ENCODE measurements at places on chromosomes 5 and 9.

DNA sequence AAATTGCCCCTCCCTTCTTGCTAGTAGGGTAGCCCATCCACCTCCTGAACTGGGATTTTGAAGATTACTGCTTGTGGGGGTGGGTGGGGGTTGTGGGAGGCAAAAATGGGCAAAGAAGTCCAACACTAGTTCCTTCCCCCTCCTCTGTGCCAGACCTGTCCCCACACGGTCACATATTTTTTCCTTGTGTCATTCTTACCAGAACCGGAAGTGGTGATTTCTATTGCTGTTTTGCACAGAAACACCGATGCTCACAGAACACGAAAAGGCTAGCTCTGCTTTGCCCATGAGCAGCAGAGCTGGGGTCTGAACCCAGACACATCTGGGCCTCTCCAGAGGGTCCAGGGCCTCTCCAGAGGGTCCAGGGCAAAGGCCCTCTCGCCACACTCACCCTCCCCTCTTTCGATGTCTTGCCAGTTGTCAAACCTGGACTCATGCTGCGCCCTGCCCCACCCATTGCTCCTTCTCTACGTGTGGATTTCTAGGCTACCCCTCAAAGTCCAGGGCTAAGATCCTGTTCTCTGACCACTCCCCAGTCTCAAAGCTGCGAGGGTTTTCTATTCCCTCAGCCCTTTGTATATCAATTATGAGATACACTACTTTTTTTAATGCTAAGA is 264.4 kb upstream of the MSX2 start:
- DNase-seq = no peak

DNA sequence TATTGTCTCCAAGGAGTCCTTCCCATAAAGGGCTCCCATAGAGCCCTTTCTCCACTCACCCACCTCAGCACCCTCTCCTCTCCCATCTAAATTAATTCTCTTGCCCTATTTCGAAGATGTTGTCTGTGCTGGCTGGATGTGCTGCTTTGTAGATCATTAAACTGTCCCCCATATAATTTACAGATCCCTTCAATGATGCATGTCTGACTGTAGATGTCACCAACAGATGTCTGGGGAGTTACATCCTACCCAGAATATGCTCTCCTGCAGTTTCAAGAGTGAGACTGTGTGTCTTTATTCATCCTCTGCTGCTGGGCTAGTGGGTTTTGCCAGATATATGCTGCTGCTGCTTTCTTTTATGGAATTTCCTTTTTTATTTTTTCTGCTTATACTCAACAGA is 351.2 kb downstream of the MLLT3 start:
- DNase-seq = no peak

DNA sequence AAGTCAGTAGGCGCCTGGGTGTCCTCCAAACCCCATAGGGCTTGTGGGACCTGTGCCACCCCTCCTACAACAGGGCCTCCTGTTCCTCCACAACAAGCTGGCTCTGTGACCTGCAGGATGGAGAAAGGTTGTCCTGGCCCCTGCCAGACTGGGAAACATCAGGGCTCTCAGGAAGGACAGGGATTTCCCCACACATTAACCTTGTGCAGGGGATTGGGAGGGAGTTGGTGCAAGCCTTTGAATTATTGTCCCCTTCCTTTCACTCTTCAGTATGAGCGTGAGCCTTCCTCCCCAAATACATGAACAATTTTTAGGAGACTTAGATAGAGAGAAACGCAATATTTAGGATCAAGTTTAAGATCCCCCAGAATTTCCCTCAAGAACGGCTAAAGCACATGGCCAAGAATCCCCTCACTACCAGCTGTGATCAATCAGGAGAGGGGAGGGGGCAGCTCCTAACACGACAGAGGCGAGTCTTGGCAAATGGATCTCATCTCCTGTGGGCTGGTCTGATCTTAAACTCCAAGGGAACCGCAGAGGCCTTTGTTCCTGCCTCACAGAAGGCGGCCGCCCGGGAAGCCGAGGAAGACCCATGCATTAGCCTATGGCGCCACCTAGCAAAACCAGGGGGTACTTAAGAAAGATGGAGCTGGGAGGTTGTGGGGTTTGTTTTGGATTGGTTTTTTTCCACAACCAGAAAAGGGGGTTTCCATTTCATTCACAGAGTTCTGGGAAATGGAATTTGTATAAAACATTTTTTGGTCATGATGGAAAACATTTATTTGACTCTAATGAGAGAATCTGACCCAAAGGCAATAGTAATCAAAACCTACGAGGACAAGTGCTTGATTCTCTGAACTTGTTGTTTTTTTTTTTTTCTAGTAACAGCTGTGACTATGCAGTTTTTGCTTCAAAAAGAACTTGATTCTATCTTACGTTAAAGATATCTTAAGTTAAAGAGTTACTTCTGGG is 36.1 kb upstream of the OSMR start:
- peak; percentile 88 for DNase-seq

GRCh38 chr9:87674565-87675299 is 51.2 kb upstream of the CTSL start:
- no peak for DNase-seq

- DNase-seq = no peak
Measured at GRCh38 chr9:91741522-91741921, 208.5 kb downstream of the ROR2 start.

DNA sequence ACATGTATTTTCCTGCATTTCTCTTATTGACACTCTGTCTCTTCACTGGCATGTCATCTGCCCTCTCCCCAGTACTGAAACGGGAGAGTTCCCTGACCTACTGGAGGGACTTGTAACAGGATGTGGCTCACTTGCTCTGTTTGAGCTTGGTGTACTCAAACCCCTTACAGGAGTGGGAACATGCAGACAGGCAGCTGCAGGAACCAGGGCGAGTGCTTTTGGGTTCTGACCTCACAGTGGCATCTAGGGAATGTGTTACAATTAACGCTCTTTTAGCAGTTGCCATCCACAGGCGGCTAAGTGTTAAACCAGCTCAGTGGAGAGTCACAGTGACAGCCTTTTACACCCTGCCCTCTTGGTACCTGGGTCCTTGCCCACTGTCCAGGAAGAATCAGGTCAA is 300.3 kb upstream of the GRAMD2B start:
- DNase-seq = no peak

DNA sequence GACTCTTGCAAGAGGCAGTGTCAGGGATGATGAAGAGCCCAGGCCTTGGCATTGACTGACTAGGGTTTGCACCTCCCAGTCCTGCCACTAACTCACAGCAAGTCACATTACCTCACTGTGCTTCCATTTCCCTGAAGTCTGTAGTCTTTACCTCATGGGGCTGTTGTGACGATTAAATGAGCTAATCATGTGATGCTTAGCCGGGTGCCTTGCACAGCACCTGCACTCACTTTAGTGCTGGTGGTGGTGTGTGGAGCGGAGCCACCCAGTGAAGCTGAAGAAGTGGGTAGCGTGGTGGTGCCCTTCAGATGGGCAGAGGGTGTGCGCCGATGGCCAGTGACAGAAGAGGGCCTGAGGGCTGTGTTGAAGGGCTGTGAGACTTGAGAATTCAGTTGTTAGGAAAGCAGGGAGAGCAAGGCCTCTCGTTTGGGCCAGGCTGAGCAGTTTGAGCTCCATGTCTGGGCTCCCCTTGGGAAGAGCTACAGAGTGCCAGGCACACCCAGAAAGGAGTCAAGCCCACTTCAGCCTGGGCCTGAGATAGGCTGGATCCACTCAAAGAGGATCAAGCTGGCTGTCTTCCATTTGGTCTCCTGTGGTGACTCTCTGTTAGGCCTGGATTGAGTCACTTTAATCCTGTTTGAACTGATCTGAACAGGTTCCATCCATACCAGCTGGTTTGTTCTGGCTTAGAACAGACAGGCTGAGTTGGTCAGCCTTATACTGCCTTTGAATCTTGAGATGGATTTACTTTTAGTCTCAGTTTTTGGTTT is 42.5 kb downstream of the RALGPS1 start:
- DNase-seq = no peak

GRCh38 chr9:71403106-71403505 is 281.7 kb upstream of the TRPM3 start:
- no peak for DNase-seq

DNA sequence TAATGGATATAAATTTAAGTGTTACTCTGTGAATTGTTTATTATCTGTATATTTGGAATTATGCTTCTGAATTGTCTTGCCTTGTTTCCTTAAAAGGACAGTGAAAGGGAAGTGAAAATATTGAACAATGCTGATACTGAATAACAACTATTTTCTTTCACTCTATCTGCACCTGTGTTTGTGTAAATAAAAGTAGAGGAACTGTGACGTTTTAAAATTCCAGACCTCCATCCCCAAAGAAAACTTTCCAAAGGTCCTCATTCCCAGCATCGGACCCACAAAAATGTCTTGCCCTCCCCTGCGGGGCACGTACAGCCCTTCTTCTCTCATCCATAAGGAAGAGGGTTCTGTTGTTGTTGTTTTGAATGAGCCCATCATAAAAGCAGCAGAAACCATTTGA is 100.0 kb downstream of the NLN start:
- no peak for DNase-seq

GRCh38 chr5:25414742-25415141 is 770.0 kb upstream of the CDH10 start:
- DNase-seq = no peak

DNA sequence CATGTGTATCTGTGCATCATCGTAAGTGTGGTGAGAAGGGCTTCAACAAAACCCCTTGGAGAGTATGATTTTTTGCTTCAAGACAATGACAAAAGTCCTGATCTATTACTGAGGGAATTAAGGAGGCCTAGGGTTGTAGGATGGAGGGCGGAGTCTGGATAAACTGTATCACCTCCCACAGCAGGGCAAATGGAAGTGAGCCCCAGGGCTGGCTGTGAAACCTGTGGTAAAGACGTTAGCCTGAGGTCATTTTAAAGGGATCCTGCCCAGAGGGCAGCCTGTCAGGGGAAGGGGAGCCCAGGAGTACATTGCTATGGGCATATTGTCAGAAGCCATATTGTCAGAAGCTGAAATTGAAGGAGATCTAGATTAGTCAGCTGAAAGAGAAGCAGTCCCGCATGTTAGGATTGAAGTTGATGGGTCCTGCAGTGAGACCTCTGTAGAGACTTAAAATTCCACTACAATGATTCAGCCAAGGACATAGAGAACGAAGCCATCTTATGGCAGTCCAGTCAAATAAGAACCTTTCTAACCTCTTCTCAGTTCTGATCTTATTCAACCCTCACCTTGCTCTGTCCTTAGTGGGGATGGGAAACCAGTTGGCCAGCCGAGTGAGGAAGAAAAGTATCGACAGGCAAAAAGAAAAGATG is 26.9 kb downstream of the ADGRV1 start:
- no peak for DNase-seq
